ENCODE measurements at places on chromosomes 1 and 21. TPM values are rescaled to one million over a fixed set of nuclear protein-coding genes. Genes with fewer than 3 reads are reported as not detected.

The RNF186 gene
- 0.19 TPM for total RNA-seq

The UMODL1 gene
- total RNA-seq = 1.7 TPM

- H3K27ac ChIP-seq = no peak overlapping the region
- no peak overlapping the region for H3K4me3 ChIP-seq
- no peaks in the 10 kb centered on the region for H3K27me3 ChIP-seq
- H3K4me1 ChIP-seq = peaks cover 14% of the 10 kb centered on the region
These were observed 6.3 kb downstream of the MORN1 start for GRCh38 chr1:2384941-2385481.

DNA sequence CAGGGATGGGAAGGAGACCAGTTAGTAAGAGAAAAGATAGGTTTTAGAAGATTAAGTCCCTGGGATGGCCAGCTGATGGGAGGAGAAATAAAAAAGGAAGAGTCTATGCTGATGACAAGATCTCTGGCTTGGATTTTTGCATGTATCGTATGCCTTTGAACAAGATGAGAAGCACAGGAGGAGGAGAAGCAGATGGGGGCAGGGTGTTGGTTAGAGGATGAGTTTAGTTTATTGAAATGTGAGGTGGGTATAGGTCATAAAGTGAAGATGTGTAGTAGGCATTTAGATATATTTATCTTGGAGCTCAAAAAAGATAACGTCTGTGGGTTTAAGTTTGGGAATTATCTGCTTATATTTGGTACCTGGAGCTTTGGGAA, 1.4 kb downstream of the TIPRL start:
- H3K27ac ChIP-seq = peak overlapping the region; percentile 95
- H3K36me3 ChIP-seq = no peaks in the 10 kb centered on the region
- H3K4me3 ChIP-seq = peak overlapping the region; percentile 86
- peak; percentile 22 for DNase-seq
- H3K4me1 ChIP-seq = peaks cover 3% of the 10 kb centered on the region

DNA sequence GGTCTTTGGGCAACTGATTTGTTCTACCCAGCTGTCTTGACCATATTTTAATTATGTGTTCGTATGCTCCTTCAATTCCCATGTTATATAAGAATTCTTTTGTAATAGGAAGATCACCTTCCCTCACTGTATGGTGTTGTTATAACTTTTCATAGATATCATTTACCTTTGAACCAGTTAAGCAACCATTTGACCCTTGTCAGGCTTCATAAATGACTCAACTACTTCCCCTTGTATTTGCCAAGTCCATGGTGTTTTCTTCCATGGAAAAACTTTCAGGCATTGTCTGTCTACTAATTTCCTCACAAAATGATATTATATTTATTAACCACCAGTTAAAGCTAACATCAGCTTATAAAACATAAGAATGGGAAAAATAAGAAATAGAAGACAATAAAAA, 5.1 kb downstream of the BPNT1 start:
- H3K27me3 ChIP-seq = no peaks in the 10 kb centered on the region
- H3K36me3 ChIP-seq = no peaks in the 10 kb centered on the region
- H3K27ac ChIP-seq = no peak overlapping the region
- no peaks in the 10 kb centered on the region for H3K4me1 ChIP-seq
- H3K4me3 ChIP-seq = no peak overlapping the region
- no peak for DNase-seq
